NCI-H1092 (cell line): ENCODE measurements at places on chromosomes 16 and 17.

- no peak for DNase-seq
Measured at GRCh38 chr16:88306860-88307545, 75.8 kb upstream of the ZNF469 start.

GRCh38 chr16:62256406-62256805, 220.2 kb upstream of the CDH8 start:
- DNase-seq = no peak

DNA sequence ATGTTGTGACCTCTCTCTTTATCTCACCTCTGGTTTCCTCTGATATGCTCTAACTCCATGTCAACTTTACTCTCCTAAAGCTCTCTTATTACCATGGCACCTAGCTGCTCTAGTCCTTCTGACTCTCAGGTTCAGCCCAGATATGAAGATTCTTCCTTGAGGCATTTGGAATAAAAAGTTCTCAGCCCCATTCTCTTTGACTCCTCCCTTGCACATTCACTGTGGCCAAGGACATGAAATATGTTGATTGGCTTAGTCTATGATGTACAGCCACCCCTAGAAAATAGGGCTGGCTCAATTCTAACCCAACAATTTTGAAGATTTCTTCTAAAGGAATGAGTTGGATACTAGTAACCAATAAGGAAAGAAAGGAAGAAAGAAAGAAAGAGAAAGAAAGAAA, 20.8 kb upstream of the GAS7 start:
- DNase-seq = no peak

DNA sequence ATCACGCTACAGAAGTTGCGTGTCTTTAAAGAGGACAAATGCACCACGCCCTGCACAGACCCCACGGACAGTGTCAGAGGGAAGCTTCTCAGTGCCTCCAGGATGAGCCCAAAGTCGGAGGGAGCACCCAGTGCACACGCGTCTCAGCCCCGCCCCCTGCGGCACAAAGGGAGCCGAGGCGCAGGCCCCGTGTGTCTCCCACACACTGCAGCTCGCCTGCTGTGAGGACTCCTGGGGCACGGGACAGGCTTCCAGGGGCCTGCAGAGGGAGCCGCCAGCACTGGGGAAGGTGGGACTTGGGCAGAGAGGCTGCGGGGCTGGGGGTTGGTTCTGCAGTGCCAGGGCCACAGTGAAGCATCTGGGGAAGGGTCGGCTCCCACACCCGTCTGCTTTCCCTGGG, 77.4 kb downstream of the LMF1 start:
- DNase-seq = no peak

GRCh38 chr17:37844158-37844976, 79.8 kb upstream of the TBC1D3K start:
- no peak for DNase-seq

GRCh38 chr16:63785170-63785569, 1336.7 kb downstream of the CDH11 start:
- DNase-seq = no peak

DNA sequence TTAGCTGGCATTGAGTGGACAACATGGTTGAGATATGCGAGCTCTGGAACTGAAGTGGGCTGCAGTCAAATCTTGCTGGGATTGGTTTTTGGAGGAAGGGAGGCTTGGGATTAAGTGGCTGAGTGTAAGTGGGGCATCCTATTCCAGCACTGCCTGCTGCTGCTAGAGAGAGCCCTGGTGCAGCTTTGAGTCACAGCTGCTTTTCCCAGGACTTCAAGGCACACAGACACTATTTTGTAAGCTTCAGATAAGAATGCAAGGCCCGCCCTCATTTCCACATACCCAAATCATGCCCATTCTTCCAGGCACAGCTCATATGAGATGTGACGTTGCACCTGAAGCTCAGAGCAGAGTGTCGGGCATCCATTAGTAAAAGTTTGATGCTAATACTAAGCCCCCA, 10.2 kb upstream of the MAF start:
- no peak for DNase-seq
